ENCODE measurements at places on chromosomes 16 and 17. TPM values are rescaled to one million over a fixed set of nuclear protein-coding genes. Genes with fewer than 3 reads are reported as not detected.

GRCh38 chr16:52634104-52634503 is 87.2 kb upstream of the TOX3 start:
- no peak for DNase-seq

- DNase-seq, result no peak
Measured at GRCh38 chr16:49890876-49891275, 35.0 kb upstream of the ZNF423 start.

GRCh38 chr17:42459256-42459800 is 650 bp downstream of the ATP6V0A1 start:
- peak; percentile 41 for DNase-seq

- peak; percentile 69 for DNase-seq
Measured at GRCh38 chr16:79698341-79698753, 97.8 kb upstream of the MAF start.

GRCh38 chr16:53664724-53665345 is 38.8 kb downstream of the RPGRIP1L start:
- DNase-seq, result no peak

DNA sequence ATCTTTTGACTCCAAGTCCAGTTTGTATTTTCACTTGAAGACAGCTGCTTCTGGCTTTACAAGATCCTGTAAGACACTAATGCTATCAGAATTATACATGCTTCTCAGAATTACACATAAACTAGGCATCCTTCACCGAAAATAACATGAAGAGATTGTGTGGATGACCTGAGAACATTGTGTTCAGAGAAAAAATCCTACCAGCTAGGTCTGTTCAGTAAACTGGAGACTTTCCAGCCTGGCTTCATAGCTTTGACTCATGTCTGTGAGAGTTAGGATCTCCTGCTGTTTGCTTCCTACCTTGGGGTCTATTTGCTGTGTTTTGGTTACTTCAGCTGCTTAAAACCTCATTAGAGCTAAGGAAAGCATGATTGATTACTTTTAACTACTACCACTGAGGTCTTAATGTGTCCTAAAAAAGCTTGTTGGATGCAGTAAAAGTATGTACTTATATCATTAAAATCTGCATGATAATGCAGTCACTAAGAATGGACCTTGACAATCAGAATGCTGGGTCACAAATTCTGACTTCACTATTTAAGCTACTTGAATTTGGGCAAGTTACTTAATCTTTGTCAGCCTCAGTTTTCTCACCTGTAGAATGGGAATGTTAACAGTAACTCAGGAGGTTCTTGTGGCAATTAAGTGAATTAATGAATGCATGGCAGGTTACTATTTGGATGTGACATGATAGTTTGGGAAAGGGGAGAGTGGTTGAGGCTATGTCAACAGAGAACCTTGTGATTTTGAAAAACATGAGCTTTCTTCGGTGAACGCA is 8.0 kb upstream of the MYH13 start:
- DNase-seq, result no peak

DNA sequence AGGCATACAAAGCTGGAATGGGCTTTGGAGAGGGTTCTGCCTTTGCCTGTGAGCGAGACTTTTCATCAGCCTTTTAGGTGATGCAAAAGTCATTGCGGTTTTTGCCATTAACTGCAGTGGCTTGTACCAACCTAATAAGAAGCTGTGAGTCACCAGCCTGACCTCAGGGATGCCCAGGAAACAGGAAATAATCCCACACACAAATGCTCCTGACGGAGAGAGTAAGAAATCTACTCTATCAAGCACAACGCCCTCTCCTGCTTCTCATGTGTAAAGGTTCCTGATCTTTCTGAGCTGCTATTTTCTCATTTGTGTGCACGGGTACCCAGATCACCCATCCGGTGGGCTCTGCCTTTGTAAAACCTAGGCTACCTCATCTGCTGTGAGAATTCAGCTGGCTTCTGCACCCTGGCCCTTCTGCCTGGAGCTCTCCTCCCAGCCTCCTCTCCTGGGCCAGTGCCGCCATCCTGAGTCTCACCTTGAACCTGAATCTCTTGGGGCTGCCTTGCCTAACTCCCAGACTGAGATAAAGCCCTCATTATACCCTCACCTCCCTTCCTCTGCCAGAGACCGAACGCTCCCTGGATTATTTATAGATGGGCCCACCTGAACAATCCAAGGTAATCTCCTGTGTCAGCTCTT is 299.7 kb downstream of the C16orf95 start:
- no peak for DNase-seq

DNA sequence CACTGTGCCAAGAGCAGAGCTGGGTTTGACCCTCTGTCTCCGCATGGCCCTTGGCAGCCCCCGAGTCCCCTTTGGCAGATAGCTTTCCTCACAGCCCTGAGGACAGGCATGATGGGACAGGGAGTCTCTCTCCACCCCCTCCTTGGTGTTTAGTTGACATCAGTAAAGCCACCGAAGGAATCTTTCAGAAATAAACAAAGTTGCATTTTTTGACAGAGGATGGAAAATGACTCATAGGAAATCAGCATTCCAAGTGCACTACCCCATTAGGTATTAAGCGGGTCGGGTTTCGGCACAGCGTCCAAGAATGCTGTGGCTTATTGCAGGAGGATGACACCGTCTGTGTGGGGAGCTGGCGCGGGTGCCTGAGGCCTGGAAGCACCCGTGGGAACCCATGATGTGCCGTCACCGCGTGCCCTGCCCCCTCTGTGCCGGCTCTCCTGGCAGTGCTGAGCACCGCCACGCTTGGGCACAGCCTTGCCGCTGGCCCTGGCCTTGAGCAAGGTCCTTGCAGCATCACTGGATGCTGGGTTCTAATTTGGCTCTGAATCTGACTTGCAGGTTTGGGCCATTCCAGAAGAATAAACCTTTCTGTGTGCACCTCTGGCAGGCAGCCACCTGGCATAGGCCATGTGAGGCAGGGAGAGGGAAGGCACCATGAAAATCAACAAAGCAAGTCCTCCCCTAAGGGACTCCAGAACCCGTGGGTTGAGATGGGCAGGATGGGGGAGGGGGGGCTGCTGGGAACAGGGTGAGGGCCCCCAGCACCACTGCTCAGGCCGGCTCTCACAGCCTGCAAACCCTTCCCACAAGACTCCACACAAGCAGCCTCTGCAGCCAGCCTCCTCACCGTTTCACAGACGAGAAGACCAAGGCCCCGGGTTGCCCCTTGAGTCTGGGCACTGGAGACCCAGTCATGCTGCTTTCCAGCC is 50.5 kb upstream of the ZNF469 start:
- DNase-seq, result no peak

- DNase-seq, result no peak
Measured at GRCh38 chr17:5861246-5861645, 208.9 kb upstream of the WSCD1 start.

DNA sequence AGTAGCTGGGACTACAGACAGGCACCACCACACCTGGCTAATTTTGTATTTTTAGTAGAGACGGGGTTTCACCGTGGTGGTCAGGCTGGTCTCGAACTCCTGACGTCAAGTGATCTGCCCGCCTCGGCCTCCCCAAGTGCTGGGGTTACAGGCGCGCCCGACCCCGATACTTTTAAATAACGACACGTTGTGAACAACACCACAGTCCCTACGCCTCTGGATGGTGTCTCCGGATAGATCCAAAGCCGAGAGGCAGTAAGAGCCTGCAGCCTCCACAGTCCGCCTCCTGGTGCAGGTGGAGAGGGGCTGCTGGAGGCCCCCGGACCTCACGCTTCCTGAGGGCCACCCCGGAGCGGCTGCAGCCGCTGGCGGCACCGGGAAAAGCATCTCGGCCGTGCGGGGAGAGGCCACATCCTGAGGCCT is 741 bp upstream of the TLCD3A start:
- no peak for DNase-seq

- DNase-seq, result no peak
Measured at GRCh38 chr17:36152639-36153120, 23.8 kb downstream of the TBC1D3B start.

GRCh38 chr17:751269-752001 is 629 bp downstream of the GEMIN4 start:
- no peak for DNase-seq

Gene ITGAL
- 1.2 TPM for polyA plus RNA-seq

Gene FNDC8
- polyA plus RNA-seq, result not detected

Gene HES7
- 0.91 TPM for polyA plus RNA-seq

All from heart right ventricle (tissue), 16 donors.